Osteocyte (in vitro differentiated cells): ENCODE measurements at places on chromosomes 2 and 18. TPM values are rescaled to one million over a fixed set of nuclear protein-coding genes. Genes with fewer than 3 reads are reported as not detected.

- DNase-seq: no peak
Observed at GRCh38 chr2:117432746-117433145, 381.7 kb upstream of the DDX18 start.

- no peak for DNase-seq
Observed at GRCh38 chr18:35713545-35713944, 132.0 kb downstream of the GALNT1 start.

- no peak for DNase-seq
Observed at GRCh38 chr2:237857791-237858190, 1.6 kb upstream of the RAMP1 start.

DNA sequence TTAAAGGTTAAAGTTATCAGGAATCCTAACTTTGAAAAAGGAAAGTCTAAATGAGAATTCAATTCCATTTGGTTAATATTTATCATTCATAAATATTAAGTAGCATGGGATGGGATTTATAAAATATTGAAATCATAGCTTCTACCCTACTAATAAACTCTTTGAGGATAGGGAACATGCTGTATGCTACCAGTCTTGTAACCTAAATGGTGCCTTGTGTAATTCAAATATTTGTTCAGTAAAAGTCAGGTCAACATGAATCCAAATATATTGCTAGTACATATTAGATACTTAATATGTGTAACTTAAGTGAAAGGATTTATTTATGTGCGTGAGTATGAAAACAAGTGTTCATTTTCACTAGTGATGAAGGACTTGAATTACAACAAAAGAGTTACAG is 94.1 kb downstream of the CAMKMT start:
- no peak for DNase-seq

- DNase-seq: no peak
Observed at GRCh38 chr2:150426315-150426714, 61.2 kb downstream of the RND3 start.

Gene RPE
- 39.0 and 45.7 TPM in 2 replicates for total RNA-seq
